Fibroblast of lung (primary cell): ENCODE measurements at places on chromosomes 7 and 10.
A peak's percentile ranks its signal among the peaks of the same experiment; 100 is the strongest.

DNA sequence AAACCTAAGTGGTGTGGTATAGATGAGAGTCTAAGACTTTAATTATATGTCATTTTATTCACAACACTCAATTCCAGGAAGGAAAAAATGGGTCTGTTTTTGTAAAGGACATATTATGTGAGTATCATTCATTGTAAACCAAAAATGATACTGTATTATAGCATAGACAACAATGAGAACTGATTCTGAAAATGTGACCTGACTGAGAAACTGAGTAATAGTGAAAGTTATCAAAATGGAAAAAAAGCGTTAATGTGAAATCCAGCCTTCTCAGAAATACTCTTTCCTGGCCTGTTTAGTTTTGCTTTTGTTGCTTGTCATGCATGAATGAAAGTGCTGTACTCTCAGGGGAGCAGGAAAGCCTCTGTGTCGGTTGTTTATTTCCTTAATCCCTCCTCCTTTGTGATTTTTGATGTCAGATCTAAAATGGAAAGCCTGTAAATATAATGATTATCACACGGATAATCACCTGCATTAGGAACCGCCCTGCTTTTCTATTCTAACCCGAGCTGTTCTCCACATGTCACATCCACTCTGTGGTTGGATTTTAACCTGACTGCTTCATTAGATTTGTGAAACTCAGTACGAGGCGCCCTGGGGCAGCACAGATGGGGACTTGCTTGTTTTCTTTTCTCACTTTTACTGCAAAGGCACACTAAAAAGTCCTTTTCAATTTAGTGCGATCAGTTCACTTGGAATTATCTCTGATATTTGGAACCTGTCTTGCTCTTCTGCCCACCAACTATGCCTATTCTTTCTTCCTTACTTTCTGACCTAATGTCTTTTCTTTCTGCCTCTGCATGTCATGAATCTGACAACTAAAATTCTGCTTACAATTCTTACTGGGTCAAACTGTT lies 240.9 kb upstream of the KAT6B start:
- DNase-seq, result peak; percentile 22

- no peak for DNase-seq
Observed at GRCh38 chr10:65128277-65128676, 1607.1 kb downstream of the REEP3 start.

GRCh38 chr7:128366300-128366699 lies 4.8 kb upstream of the PRRT4 start:
- DNase-seq, result no peak

DNA sequence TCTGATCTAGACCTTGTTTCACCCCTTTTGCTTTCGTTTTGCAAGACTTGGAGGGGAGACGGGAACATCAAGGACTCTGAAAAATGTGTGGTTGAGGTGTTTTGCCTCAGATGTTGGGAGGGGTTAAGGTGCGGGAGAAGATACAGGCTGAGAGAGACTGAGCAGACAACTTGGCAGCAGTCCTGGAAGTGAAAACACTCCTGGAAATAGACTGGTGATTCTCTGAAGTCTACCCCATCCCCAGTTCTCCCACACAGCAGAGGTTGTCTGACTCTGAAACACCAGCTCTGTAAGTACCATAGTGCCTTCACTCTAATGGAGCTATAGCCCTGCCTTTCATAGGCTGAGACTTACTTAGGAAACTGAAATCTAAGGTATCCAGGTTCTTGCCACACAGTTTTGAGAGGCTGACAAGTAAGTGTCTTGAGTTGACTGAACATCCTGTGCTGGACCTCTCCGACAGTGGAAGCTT lies 152.5 kb downstream of the PPP1R9A start:
- peak; percentile 6 for DNase-seq

GRCh38 chr7:20304366-20304765 lies 26.3 kb upstream of the ITGB8 start:
- DNase-seq, result no peak

DNA sequence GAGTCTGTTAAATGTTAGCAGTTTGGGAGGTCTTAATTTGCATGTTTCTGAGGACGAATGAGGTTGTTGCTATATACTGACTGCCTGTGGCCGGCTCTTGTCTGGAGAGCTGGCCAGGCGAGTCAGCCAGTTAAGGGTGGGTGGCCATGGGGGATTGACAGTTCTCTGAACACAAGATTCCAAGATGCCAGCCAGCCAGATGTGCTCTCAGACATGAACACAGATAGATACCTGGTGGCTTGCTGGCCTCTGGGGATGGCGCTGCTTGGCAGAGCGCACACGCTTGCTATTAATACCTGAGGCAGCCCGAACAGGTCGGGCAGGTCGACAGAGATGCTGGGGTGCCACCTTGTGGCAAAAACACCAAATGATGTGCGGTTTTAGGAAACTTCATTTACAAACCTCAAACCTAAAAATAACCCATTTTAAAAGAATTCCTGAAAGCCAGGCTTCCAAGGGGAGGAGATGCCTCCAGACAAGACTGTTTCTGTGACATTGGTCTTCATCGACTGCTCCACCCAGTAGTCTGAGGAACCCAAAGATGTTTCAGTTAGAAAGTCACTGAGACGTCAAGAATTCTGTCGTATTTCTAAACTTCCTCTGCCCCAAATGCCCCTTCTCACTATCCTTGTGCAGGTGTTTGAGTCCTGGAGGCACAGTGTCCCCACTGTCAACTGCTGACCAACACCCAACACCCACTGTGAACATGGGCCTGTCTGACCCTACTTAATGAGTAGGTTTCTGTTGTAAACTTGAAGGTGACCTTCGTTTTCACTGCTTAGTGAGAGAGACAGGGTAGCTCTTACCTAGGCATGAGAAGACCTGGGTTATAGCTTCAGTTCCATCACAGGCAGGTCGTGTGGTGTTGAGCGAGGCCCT lies 123.4 kb downstream of the NT5C2 start:
- DNase-seq, result peak; percentile 37

DNA sequence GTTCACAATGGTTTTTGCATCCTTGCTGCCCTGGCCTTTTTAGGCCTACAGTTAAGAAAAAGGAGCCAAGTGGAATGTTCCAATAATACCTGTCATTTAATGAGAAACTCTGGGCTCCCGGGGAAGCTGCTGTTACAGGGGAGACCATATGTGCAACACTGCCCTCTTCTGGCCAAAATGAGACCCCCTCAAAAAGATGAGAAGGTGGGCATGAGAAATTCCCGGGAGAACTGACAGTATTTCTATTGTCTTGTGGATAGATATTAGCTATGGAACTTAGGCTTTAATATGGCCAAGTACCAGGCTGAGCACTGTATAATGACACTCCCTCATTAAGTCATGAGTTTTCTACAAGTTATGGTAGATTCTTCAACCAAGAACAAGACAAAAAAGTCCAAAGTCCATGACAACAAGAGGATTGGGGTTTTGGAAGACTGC lies 99.4 kb downstream of the CCDC3 start:
- peak; percentile 47 for DNase-seq

GRCh38 chr10:56745490-56745889 lies 384.4 kb upstream of the ZWINT start:
- DNase-seq, result no peak

- DNase-seq, result no peak
Observed at GRCh38 chr10:102468683-102469082, 17.3 kb upstream of the C10orf95 start.

GRCh38 chr10:21296575-21297355 lies 228.7 kb downstream of the SKIDA1 start:
- DNase-seq, result no peak

DNA sequence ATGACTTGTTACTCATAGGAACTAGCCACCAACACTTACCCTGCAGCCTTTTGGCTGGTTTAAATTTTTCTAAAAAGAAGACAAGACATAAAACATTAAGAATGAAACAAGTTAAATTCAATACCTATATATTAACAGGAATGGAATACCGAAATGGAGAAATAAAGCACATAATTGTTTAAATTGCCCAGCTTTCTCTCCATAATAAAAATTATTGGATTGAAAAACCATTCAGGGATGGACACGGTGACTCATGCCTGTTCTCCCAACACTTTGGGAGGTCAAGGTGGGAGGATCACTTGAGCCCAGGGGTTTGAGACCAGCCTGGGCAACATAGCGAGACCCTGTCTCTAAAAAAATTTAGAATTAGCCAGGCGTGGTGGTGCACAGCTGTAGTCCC lies 179.4 kb upstream of the MKLN1 start:
- DNase-seq, result no peak

DNA sequence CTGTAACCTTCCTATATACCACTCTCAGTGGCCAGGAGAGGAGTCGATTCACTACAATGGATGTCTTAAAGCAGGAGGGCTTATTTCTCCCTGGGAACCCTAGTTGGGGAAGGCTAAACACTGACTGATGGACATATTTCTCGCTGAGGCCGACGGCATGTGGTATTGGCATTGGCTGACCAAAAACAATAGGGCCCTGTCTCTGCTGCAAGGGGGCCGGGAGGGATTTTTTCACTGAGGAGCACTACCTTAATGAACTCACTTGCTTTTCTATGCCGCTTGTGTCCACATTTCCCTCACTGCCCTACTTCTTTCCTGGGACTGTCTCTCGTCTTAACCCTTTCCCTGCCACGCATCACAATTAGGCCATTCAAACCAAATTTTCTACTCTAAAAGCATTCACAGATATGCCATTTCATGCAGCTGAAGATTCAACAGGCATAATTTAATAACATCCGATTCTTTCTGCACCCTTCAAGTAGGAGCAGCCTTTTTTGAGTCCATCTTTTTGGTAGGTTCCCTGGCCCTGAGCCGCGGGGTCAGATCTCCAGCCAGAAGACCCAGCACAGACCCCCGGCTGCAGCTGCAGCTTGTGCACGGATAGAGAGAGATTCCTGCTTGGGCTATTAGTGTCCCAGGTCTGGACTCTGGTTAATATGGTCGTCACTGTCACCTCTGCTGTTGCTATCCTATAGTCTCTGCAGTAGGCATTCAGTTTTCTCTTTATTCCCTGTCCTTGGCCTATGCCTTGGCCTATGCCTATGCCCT lies 118.7 kb downstream of the HIPK2 start:
- DNase-seq, result no peak

- peak; percentile 42 for DNase-seq
Observed at GRCh38 chr10:75395066-75395931, 6.3 kb downstream of the ZNF503 start.

DNA sequence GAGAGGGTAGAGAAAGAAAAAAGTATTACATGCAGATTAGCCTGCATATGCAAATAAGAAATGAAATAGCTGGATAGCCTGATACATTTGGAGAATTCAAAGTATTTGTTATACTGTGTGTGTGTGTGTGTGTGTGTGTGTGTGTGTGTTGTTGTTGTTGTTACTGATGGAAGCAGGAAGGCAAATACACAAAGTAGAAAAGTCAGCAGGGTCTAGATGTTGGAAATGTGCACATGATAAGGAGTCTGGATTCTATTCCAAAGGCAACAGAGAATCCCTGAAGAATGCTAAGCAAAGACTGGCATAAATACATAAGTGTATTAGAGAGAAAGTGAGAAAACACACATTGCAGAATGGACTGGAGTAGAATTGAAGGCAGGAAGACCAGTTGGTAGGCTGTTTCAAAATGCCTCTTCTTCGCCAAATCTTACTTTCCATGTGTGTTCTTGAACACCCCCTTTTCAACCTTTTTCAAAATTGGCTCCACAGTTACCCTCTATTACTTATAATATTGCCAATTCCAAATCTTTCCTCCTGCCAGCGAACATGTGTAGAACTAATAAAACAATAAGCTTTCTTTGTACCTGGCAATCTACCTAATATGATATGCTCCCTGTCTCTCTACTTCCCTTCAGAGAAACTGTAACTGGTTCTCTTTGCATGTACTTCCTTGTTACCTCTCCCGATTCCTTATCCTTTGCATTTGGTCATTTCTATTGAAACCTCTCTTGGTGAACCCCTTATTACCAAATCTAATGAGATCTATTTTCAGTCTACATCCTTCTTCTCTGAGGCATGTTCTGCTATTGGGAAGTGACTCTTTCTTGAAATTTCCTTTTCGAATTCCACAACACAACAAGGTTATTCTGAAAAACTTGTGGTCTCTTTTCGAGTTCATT lies 6.2 kb downstream of the CPED1 start:
- DNase-seq, result no peak

DNA sequence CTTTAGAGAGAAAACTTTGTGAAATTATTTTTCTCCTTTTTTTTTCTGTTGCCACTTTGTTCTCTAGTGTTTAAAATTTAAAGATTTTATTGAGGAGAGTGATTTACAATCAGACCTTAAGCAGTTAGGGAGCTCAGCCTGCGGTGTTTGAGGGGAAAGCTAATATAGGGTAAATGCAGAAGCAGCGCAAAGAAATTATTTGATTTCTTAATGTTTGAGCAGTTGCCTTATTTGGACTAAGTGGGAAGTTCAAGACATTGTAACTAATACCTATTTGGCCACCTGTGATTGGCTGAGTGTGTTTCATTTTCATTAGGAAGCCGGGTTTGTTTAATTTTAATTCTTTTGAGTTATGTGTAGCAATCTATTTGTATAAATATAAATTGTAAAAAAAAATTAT lies 25.3 kb downstream of the WAC start:
- DNase-seq, result no peak
